ENCODE measurements at places on chromosomes 5 and 9.

- DNase-seq = no peak
Measured at GRCh38 chr5:103232393-103232999, 26.1 kb upstream of the MACIR start.

DNA sequence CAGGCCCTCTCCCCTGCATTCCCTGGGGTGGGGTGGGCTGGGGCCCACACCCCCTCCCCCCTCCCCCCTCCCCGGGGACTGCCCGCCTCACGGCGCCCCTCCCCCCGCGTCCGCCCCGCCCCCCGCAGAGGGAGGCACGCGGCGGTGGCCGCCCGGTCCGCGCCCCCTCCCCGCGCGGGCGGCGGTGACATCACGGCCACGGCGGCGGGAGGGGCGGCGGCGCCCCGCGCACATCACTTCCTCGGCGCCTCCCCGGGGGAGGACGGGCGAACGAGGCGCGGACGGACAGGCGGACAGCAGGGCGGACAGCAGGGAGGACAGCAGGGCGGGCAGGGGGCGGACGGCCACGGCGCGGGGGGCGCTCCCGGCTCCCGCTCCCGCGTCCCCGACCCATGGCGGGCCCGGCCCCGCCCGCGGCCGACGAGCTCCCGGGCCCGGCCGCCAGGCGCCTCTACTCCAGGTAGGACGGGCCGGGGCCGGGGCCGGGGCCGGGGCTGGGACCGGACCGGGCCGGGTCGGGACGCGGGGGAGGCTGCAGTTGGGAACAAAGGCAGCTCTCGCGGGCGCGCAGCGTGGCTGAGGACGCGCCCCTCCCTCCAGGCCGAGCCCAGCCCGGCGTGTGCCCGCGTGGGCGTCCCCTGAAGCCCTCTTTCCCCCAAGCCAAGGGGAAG is at the start of gene GPSM1:
Gene GPSM1 (plus strand): TSS at position 236 of the 671 bp plus-strand sequence. CDS start 157 bp downstream, at position 393.
- DNase-seq = no peak

- DNase-seq = no peak
Measured at GRCh38 chr9:92723299-92723625, 41.4 kb downstream of the BICD2 start.

- DNase-seq = no peak
Measured at GRCh38 chr5:113371721-113372196, 63.0 kb downstream of the TSSK1B start.

DNA sequence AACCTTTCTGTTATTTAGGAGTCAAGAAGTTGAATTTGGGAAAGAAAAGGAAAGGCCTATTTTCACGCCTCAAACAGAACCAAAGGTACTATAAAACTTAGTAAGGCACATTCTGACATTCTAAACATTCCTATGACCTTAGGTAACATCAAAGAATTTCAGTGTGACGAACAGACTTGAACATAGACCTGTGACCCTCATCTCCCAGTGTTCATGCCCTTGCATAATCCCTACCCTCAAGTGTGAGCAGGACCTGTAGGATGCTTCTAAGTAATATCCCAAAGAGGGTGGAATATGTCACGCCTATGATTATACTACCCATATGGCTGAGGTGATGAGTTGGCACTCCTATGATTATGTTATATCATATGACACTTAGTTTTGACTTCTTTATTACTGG is 540.9 kb downstream of the KIF4B start:
- no peak for DNase-seq

DNA sequence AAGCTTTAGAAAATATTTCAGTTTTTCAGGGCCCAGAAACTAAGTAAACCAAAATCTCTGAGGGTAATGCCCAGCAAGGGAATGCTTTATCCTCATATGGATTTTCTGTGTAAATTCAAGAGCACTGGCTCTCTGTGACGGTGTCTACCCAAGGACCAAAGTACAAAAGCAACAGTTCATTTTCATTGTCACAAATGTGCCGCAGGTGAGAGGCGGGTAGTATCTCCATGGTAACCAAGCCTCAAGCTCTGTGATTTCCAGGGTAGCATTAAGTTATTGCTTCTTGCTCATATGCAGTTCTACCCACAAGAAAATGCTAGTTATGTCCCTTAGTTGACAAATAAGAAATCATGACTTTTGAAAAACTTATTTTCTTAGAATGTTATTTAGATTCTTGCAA is 164.3 kb downstream of the MTRR start:
- no peak for DNase-seq

GRCh38 chr9:130576176-130576575 is 3.2 kb upstream of the FUBP3 start:
- DNase-seq = no peak

- no peak for DNase-seq
Measured at GRCh38 chr5:139856714-139857113, 61.1 kb downstream of the PSD2 start.

DNA sequence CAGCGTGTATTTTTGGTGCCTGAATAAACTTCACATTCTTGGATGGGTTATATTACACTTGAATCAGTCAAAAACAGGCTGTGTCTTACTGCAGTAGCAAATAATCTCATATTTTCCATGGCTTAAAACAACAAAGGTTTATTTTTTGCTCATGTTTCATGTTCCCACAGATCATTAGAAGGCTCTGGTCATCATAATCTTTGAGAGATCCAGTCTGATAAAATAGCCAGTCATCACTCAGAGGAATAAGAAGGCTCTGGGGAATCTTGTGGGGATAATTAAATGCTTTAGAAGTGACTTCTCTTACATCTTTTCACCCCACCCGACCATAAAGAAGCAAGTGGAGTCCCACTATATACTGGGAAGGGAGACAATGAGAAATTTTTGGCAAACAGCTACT is 417.7 kb downstream of the PSAT1 start:
- DNase-seq = no peak

DNA sequence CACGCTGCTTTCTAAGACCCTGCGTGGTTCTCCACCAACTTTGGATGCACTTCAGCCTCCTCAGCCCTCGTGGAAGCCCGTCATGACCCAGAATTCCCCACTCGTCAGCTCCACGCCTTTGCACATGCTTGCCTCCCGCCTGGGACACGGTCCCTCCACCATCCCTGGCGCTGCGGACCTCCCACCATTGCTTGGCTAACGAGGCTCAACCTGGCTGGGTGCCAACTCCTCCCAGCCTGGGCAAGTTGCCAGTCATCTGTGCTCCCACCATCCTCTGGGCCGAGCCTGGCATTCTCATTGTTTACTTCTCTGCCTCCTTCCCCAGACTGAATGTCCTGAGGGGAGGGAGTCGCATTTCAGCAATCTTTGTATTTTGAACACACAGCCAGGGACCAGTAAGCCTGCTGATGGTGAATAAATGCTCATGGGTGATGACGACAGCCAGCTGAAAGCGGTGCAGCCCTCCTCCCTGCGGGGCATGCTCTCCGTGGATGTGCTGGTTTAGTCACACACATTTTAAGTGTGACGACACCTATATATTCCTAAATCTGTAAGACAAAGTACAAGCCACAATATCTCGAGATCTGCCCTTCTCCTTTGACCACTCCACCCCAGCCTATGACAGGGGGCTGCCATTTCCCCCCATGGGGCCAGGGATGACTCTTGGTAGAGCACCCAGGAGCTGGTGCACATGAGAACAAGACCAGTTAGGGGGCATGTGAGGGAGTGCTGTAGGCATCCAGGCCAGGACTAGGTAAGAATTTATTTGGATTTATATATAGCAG is 37.6 kb downstream of the ANKRD33B start:
- DNase-seq = no peak

GRCh38 chr5:33843579-33843978 is 48.2 kb downstream of the ADAMTS12 start:
- no peak for DNase-seq

DNA sequence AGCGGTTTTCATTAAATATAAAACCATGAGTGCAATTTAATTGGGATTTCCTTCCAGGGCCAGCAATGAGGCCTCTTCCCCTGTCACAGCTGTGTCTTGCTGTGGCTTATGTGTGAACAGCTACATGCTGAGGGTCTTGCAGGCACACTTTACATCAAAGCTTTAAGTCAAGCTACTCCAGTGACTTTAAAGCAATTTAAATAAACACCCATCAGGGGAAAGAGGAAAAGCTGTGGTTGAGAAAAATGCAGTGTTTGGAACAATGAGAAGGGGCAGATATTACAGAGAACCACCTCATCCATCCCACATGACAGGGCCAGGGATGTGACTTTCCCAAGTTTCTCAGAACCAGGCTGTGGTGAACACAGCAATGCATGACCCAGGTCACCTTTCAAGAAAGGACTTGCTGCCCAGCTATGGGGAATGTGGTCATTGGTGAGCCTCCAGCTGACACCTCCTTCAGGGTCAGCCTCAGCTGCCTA is 115.9 kb upstream of the LPAR1 start:
- DNase-seq = no peak

- no peak for DNase-seq
Measured at GRCh38 chr9:93579711-93580516, 3.5 kb downstream of the PHF2 start.

DNA sequence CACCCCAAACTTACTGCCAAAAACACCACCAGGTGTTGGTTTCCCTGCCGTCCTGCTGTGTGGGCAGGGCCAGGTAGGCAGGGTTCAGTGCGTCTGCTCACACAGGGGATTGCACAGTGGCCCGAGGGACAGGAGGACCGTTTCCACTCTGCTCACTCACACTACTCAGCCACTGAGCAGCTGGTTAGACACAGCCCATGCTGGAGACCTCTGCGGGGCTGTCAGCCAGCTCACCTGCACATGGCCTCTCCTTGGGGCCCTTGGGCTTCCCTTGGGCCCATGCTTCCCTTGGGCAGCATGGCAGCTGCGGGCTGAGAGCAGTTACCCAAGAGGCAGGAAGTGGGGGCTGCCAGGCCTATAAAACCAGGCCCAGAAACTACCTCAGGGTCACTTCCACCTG is 79.0 kb downstream of the SYK start:
- no peak for DNase-seq

DNA sequence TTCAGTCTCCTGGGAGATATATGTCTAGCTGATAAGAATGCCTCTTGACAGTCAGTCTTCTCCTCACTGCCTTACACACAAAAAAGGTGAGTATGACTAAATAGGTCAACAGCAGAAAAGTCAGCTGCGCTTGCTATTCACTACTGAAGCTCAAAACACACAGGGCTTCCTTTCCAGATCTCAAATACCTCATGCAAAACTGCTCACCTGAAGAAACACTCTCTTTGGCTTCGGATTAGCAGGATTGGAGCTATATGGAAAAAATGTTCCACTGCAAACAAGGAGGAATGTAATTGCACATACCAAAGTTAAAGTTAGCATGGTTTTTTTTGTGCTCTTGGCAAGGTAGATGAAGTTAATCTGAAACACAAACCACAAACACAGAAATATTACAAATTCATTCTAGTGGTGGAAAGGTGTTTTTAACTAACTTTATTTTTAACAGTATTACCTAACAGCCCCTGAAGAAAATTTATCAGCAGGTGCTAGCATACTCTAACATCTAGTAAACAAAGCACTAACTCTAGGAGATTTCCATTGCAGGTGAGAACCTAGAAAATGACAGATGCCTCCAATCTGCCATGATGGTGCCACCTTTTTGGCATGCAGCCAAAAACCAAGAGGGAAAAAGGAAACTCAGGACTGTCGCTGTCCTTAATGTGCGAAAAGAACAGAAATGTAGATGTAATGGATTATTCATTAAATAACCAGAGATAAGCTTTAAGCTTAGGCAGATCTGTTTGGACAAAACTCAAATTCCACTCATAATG is 31.8 kb downstream of the ERMP1 start:
- no peak for DNase-seq

GRCh38 chr5:134846641-134846960 is 833 bp downstream of the C5orf24 start:
- DNase-seq = no peak

DNA sequence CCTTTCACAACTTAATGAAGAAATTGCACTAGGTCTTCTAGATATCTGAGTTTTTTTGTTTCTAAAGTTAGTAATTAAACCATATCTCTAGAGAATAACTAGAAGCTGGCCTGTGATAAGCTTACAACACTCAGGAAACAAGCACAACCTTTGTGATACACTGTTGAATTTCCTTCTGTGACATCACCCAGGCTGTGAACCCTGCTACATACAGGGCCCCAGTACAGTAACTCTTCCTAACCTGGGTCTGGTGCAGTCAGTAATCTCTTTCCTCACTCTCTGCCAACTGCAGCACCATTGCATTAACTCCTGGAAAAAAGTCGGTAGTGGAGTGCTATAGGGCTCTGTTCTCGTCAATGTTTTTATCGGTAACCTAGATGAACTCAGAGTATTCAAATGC is 10.6 kb upstream of the IGFBPL1 start:
- no peak for DNase-seq

DNA sequence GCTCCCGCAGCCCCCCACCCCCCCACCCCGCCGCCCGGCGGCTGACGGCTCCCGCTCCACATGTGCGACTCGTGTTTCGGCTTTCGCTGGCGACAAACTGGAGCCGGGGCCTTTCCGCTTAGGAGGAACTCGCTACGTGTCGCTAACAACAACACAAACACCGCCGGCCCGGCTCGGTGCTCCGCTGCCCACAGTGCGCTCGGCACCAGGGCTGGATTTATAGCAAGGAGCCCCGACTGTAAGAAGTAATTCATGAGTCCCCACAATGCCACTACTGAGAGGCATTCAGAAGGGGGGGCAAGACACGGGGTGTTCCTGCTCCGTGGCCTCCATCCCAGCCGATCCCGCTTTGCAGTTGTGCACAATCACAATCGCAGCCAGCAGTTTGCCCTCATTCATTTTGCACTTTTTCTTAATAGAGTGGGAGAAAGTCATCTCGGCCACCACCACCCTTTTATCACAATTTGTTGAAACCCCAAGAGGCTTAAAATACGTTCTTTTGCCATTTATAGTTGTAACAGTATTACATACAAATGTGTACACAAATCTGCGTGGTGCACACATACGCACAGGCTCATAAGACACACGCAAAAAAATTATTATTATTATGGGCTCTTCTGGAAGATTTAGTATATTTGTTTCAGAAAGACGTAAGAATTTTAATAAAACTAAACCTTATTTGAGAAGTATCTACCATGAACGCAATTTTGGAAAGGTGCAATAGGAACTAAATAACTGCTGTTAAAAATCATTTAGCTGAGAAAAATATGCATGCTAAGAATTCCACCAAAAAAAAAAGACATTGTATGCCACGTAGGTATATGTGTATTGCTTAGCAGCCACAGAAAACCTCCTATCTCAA is 48.1 kb downstream of the EBF1 start:
- DNase-seq = no peak

DNA sequence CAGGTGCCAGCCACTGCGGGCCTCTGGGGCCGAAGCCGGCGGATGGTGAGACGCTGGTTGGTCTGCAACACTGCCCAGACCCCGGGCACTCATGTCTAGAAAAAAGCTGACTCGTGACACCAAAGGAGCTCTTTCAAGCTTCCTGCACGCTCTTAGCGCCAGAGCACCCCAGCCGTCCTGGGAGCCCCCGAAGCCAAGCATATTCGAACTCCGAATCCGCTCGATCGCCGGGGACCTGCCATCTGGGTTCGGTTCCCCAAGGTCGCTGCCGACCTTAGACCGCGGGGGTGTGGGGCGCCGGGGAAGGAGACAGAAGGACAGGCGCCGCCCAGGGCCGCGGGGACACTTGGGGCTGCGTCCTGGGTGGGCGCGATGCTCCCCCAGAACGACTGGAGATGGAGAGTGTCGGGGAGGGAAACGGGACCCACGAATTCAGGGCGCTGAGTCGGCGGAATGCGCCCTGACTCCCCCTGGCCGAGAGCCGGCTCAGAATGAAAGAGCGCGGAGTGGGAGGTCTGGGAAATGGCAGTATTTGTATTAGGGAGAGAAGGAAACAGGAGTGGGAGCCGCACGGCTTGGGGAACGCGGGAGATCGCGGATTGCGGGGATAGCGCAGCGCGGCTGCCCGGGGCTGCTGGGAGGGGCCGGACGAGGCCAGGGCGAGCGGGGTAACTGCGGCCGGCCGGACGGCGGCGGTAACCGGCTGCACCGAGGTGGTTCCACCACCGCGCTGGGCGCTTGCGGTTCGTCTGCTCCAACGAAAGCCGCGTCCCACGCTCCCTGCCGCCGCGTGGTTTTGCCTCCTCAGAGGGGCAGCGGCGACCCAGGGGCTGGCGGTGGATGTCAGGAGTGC is 20.1 kb upstream of the MARCHF6 start:
- DNase-seq = no peak
